ENCODE measurements at places on chromosomes 7 and 10.

DNA sequence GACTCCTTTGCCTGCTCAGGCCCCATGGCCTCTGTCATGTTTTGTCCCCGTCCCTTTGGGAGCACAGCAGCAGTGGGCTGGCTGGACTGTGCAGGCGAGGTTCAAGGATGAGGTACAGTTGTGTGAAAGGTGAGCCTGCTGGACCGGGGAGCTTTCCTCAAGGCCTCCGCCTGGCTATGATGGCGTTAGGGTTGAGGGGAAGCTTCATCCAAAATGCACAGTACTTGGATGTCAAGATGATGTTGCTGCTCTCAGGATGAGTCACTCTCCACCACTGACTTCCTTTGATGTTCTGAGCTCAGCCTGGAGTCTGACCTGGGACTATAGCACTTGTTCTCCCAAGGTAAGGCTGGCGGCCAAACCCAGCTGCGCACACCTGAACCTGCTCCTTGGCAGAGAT lies 152.7 kb upstream of the SHH start:
- no peak for DNase-seq

- DNase-seq, result no peak
These were observed 52.7 kb downstream of the VWDE start for GRCh38 chr7:12350971-12351370.

DNA sequence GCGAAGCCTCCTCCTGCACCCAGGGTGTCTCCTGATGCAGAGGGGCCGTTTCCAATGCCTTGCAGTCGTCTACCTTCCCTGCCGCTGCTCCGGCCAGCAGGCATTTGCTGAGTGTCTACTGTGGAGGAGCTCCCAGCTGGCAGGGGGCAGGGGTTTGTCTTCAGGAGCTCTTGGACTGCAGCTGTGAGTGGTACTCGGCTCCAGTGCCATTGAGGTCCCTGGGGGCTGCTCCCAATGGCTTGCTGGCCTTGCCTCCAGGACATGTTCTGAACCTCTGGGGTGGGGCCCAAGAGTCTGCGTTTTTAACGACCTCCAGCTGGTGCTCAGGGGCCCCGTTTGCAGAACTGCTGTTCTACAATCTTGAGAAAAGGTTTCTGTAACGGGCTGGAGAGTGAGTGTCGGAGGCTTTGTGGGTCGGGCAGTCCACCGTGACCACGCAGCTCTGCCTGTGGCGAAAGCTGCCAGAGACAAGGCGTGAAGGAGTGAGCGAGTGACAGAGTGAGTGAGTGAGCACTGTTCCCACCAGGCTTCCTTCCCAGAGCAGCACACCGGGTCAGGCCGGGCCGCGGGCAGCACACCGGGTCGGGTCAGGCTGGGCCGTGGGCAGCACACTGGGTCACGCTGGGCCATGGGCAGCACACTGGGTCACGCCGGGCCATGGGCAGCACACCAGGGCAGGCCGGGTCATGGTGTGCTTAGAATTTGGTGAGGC lies 520.2 kb downstream of the PTPRN2 start:
- no peak for DNase-seq

GRCh38 chr10:19791032-19791431 lies 25.2 kb upstream of the PLXDC2 start:
- no peak for DNase-seq

- no peak for DNase-seq
These were observed 50.6 kb upstream of the CELF2 start for GRCh38 chr10:10967029-10967428.

- no peak for DNase-seq
These were observed 17.6 kb downstream of the SFTPA2 start for GRCh38 chr10:79542626-79543025.
